Muscle of arm (tissue), 14 donors: ENCODE measurements at places on chromosomes 4 and X. TPM values are rescaled to one million over a fixed set of nuclear protein-coding genes. Genes with fewer than 3 reads are reported as not detected.

- no peak for DNase-seq
These were observed 16.2 kb downstream of the ADAM29 start for GRCh38 chr4:174934360-174934759.

DNA sequence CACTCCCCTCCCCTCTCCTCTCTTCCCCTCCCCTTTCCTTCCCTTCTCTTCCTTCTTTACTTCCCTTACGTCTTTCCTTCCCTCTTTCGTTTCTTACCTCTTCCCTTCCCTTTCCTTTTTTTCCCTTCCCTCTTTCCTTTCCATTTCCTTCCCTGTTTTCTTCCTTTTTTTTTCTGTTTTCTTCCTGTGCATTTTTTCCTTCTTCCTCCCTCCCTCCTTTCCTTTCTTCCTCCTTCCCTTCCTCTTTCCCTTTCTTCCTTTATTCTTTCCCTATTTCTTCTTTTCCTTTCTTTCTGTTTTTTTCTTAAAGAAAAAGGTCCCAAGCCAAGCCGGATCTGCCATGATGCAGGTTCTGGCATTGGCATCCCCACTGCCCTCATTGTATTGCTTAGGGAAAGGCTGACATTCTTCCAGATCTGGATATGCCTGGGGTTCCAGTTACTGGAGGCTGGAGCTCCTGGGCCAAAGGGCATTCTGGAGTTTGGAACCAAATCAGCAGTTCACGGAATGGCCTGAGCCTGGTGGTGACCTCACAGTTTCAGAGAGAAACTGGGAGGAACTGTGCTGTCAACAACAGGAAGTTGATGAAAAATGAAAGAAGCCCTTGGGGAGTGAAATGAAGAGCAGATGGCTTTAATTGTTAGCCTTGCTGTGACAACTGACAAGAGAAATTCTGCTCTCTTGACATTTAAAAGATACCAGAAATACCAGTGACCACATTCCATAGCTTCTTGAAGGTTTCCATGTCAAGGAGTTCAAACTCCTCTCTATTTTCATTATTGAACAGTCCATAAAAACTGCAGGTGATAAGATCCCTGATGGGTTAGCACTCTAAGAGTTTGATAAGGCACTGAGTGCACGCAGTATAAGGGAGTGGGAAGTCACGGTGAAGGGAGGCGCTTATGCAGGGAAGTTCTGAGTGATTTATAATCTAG is 622.1 kb downstream of the SPRY1 start:
- peak; percentile 61 for DNase-seq

GRCh38 chrX:154356596-154356995 is 17.8 kb downstream of the FLNA start:
- DNase-seq, result no peak

GRCh38 chrX:139766545-139766983 is 58.6 kb upstream of the MCF2 start:
- no peak for DNase-seq

DNA sequence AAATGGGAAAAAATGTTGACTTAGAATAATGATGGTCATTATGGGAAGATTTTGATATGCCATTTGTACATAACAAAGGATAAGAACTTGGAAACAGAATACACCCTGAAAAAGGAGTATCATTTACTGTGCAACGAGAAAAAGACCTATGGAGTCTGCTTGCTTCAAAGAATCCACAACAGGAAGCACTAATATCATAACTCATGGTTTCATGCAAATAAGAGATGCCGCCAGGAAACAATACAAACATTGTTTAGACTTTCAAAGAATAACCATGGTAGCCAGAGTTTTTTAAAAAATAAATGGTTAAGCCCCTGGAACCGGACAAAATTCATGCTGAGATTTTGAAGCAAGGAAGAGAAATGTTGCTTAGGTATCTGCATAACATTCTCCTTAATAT is 139.9 kb upstream of the ETNPPL start:
- DNase-seq, result no peak

GRCh38 chr4:73573794-73574528 is 46.3 kb downstream of the RASSF6 start:
- peak; percentile 74 for DNase-seq

DNA sequence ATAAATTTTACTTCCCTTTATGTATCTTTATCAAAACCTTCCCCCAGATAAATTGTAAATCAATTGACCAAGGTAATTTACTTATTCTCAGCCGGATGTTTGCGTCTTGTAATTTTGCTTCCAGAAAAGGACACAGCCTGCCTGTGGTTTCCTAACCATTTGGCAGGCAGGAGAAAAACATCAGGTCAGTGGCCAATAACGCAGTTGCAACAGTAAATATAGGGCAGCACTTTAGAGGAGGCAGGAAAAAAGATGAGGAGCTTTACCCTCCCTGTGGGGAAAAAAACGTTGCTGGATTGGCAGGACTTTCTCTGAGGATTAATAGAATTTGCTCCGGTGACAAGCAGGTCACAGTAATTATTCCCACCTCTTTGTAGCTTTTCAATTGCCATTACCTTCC is 2618.1 kb downstream of the ARAP2 start:
- no peak for DNase-seq

GRCh38 chrX:119640731-119641170 is 34.5 kb upstream of the NKRF start:
- no peak for DNase-seq

GRCh38 chr4:105541420-105541819 is 11.0 kb upstream of the ARHGEF38 start:
- DNase-seq, result no peak

DNA sequence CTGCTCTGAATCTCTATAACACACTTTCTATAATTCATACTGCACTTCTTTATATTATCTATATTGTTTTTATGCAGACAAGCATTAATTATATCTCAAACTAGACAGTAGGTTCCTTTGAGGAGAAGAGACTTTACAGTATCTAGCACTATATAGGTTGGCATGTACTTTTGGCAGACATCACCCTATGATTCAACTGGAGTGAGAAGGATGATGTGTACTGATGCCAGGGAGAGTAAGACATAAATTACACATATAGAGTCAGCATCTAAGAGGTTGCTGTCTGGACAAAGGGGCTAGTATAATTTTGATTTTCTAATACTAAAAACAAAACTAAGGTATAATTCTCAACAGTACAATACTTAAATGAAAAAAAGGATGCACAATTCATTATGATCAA is 5.1 kb upstream of the RBM41 start:
- no peak for DNase-seq

DNA sequence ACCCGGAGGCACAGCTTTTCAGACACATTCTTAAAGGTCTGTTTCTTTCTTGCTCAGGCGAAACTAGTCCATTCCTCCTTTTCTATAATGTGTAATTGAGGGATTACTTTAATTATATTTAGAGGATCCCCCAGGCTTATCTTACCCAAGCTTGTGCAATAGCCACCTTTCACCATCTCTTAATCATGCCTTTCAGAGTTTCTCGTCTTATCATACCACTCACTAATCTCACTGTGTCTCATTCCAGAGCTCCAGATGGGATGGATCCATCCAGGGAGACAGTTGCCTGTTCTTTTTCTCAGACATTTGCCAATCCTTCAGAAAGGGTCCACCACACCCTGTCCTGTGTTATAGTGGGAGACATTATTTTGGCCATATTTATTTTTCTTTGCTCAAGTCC is 12.5 kb downstream of the SPARCL1 start:
- DNase-seq, result no peak

DNA sequence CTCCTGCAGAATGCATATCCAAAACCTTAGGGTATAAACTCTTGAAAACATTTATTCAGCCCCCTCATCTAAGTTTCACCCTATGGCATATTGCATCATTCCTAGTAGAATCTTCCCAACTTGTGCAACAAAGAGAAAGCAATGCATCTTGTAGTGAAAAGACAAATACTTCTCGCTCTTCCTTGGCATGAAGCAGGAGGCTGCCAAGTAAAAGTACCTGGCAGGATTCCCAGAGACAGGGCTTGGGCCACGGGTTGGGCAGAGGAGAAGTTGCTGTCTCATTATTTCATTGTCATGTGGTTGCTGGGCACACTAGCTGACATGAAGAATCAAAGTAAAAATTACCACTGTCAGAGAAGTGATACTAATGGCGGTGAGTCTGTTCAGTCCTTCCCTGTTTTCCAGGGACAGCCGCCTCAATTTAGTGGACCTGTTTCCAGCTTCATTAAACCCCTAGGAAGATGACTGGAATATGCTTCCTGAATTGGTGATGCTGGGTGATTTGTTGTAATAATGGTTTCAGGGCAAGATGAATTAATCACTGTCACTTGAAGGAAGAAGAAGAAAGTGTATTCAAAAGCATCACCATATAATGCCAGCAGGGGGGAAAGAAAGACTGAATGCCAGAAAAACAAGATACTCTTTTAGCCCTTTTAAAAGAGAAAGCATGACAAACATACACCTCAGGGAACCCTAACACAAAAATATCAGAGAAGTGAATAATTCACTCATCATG is 380.5 kb upstream of the IGFBP7 start:
- no peak for DNase-seq

BANK1 gene
- not detected for polyA plus RNA-seq

NEIL3 gene
- not detected for polyA plus RNA-seq

REPS2 gene
- polyA plus RNA-seq, result 10.8 TPM

ATOH1 gene
- not detected for polyA plus RNA-seq

BCLAF3 gene
- polyA plus RNA-seq, result 11.3 TPM

CITED1 gene
- 31.7 TPM for polyA plus RNA-seq
